Lower leg skin (tissue), 4 donors: ENCODE measurements at places on chromosomes 13 and 19.

- DNase-seq: no peak
Observed at GRCh38 chr13:58712191-58712590, 1080.6 kb downstream of the PCDH17 start.

- peak; percentile 92 for DNase-seq
Observed at GRCh38 chr13:21670883-21671619, at the start of gene FGF9. FGF9 (plus strand) TSS chr13:21671073; CDS start chr13:21671913, 840 bp downstream.

GRCh38 chr19:1657746-1658145 is 5.3 kb upstream of the TCF3 start:
- no peak for DNase-seq

- no peak for DNase-seq
Observed at GRCh38 chr19:54023191-54023590, 31.8 kb downstream of the CACNG6 start.

DNA sequence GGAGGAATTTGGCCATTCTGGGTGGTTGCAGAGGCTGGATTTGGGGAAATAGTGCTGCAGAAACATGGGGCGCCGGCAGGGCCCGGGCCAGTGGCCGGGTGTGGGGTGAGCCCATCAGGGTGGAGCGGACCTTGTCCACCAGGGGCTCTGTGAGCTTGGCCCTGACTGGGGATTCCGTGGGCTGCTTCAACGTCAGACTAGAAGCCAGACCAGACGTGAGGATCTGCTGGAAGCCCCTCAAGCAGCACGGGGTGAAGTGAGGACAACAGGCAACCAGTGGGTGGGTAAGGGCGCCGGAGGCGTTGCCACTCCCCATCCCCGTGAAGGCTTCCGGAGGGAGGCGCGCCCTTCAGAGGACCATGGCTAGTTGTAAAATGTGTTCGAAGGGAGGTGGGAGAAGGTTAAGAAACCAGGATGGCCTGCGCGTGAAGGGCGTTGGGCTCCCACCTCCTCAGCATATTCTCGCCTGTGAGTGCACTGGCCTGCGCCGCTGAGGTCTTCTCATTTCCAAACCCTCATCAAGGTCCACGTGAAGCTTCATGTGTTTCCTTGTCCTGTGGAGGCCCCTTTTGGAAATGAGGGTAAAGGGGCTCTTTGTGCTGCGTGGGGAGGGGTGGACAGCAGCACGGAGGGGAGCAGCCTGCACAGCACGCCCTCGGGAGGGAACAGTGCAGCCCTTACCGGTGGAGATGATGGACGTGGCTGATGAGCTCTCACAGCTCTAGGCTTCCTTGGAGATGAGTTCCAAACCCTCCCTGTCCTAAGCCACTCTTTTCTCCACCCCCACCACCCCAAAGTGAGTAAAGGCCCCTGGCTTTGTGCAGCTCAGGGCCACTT is 8.3 kb downstream of the TEX29 start:
- peak; percentile 66 for DNase-seq

- DNase-seq: no peak
Observed at GRCh38 chr13:73940098-73940497, 194.1 kb downstream of the KLF12 start.

DNA sequence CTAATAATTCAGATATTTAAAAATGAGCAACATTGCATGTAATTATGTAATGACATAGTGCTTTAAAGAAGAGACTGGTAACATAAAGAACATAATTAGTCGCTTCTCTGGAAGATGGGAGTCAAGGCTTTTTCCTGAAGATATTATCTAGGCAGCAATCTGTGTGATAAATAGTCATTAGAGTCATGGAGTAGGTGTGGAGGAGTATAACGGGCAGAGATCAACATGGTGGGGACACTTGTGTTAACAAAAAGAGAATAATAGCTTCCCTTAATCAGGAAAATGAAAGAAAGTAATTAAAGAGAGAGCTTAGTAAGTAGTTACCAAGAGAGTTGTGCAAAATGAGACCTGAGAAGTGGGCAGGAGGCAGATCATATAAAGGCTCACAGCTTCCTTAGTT is 1417.1 kb upstream of the ATXN8OS start:
- DNase-seq: no peak

DNA sequence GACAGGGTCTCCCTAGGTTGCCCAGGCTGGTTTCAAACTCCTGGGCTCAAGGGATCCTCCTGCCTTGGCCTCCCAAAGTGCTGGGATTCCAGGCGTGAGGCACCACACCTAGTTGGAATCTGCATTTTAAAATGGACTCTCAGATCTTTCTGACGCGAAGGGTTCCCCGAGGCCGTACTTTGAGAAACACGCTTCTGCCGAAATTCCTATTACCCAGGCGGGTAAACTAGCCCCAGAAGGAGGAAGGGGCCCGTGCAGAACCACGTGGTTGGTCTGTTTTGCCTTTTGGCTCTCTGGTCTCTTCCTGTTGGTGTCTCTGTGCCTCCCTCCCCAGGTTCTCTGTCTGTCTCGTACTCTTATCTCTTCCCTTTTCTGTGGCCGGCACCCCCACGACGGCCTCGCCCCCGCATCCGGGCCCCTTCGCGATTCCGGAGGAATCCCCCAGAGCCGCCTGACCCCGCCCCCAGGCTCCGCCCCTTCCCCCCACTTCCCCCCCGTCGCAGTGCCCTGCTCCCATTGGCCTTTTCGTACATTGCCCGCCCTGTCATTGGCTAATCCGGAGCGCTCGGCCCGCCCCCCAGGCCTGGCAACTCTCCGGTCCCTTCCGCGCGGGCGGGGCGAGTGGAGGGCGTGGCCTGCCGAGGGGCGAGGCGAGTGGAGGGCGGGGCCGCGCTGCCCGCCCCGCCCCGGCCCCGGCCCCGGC is at the start of gene TNFAIP8L1:
TSS of gene TNFAIP8L1 (plus strand) at position 689 of the 703 bp plus-strand sequence. CDS start 12,354 bp downstream, outside the sequence.
- peak; percentile 94 for DNase-seq

DNA sequence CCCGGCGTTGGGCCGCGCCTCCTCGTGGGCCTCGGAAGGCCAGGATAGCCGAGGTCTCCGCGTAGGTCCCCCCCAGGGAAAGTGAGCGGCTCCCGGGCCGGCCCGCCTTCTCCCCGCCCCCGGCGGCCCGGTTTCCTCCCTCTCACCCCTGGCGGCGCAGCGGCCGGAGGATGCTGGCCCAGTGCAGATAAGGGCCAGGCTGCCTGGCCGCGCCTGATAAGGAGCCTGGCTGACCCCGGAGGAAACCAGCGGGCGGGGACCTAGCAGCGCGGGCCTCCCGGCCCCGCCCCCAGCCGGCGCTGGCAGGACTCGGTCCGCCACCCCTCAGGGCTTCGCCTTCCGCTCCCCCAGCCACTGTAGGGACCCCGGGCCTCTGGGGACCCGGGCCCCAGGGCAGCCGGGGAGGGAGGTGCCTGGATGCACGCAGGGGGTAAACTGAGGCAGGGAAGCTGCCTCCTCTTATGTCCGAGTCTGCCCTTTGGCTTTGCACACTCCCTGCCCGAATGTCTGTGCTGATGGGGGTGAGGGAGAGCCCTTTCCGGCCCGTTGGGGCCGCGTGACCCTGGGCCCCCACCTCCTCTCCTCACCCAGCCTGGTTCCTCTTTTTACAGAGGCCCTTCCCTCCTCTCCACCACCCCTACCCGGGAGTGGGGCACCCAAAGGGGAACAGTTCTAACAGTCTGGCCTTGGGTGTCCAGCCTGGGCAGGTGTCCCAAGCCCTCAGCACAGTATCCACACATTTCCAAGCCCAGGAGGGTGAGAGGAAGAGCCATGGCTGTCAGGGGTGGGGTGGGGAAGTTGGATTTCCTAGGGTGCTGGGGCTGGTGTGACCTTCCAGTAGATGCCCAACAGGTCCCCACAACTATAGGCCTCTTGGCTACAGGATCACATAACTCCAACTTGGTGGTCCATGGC is at the start of gene LYL1:
TSS of gene LYL1 (minus strand) at position 193 of the 915 bp plus-strand sequence. CDS start 1,687 bp downstream, outside the sequence.
- peak; percentile 96 for DNase-seq
